HT-29 (cell line): ENCODE measurements at places on chromosomes 11 and 22.

GRCh38 chr22:47396105-47396504 is 633.7 kb downstream of the TBC1D22A start:
- no peak for DNase-seq

DNA sequence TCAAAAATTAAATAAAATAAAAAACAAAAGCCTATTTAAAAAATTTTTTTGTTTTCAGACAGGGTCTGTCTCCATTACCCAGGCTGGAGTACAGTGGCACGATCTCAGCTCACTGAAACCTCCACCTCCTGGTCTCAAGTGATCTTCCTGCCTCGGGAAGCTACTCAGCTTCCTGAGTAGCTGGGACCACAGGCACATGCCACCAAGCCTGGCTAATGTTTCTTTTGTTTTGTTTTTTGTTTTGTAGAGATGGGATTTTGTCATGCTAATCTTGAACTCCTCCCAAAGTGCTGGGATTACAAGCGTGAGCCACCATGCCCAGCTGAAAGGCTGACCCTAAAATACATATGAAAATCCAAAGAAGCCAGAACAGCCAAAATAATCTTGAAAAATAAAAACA is 20.4 kb upstream of the L3MBTL2 start:
- no peak for DNase-seq

DNA sequence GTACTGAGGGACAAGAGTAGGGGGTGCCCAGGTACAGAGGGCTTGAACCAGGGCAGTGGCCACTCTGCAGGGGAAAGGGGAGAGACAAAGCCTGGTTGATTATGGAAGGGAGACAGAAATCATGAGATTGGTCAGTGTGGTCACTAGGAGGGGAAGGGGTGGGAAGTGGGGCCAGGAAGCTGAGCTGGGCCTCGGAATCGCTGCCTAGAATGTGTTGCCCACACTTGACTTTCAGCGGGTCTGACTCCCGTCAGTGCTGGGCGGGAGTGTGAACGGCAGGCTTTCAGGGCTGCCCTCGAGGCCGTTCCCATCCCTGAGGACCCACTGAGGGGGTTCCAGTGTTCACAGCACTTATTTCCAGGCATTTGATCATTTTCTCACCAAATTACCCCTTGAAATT is 5.9 kb downstream of the DAGLA start:
- DNase-seq = no peak

GRCh38 chr22:17441326-17441725 is 72.1 kb downstream of the CECR2 start:
- DNase-seq = no peak

GRCh38 chr22:23215294-23216241 is 35.3 kb downstream of the BCR start:
- DNase-seq = no peak

DNA sequence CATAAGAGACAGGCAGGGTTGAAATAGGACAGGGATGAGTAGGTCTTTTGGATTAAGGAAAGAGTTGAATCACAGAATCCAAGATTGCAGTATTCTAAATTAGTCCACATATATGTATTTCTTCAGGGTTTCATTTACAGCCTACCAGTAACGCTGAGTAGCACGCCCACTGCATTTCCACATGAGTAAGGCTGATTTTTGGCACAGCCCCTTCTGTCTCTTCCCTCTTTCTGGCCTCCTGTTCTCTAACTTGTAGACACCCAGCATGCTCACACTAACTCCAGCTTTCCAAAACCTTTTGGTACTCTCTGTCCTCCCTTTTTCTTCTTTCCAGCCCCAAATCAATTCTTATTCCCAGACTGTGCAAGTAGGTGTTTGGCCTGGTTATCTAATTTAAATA is 3.7 kb upstream of the SIK2 start:
- no peak for DNase-seq

GRCh38 chr11:90803366-90803765 is 580.5 kb upstream of the CHORDC1 start:
- no peak for DNase-seq

DNA sequence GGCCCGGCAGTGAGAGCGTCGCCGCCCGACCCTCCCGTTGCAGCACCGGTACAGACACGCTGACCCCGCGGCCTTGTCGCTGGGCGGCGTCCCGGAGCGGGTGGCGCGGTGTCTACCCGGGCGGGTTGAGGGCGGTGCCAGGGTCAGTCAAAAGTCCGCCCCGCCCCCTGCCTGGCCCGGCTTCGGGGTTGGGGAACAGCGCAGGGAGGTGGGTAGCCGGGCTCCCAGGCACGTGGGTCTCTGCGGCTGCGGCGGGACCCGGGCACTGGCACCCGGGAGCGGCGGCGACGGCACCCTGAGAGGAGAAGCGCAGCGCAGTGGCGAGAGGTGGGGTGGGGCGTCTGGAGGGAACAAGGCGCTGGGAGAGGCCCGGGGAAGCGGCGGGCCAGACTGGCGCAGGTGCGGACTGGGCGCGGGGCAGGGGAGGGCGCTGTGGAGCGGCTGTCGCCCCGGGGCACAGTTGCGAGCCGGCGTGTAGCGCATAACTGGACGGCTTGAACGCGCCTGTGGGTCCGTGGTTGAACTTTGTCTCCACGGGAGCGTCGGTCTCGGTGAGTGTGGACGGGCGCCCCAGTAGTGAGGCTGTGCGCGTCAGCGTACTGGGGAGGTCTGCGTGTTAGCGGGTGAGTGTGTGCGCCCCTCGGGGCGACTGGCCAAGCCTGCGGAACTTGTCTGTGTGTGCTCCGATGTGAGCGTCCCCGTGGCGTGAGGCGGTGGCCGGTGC is at the start of gene P2RY2:
P2RY2 (plus strand) TSS at position 176 of the 724 bp plus-strand sequence. CDS start 15,879 bp downstream, outside the sequence.
- peak; percentile 93 for DNase-seq

DNA sequence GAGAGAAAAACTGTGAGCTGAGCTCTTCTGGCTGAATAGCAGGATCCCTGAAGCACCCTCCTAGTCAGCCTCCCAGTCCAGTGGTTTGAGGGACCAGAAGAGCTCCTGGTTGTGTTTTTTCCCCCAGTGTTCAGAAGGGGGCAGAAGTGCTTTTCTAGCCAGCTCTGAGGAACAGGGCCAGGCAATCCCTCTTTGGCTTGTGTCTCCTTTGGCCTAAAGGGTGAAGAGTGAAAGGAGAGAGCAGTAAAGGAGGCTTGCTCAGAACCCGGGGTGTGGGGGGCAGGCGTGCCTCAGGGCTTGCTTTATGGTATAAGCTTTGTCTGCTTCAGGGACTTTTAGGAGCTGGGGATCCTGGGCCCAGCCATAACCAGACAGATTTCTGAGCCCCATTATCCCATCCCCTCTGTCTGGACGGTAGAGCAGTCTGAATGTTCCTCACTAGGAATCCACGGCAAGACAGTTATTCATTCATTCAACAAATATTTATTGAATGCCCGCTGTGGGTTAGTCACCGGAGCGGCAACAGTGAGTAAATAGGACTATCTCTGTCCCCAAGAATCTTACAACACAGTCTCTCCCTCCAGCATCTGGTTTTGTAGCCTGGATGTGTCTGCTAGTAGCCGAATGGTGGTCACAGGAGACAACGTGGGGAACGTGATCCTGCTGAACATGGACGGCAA is 14.5 kb downstream of the ACP2 start:
- DNase-seq = peak; percentile 74

DNA sequence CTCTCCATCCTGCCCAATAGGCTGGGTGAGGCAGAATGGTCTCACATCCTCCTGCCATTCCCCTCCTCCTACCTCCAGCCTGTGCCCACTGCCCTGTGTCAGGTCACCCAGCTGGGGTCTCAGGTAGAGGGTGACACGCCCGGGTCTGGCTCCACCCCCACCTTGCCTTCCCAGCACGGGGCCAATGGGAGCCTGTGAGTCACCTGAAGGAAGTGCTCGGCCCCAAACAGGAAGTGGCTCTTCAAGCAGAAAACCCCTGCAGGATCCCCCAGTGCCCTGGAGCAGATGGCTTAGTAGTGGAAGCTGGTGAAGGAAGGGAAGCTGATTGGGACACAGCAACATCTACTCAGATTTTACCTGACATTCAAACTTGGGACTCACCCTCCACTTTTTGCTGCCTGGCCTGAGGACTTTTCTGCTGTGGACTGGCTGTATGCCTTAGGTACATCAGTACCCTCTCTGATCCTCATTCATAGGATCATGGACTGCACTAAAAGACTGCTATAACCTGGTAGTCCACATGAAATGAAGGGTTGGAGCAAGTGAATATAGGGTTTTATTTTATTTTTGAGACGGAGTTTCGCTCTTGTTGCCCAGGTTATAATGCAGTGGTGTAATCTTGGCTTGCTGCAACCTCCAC is 33.4 kb downstream of the GDPD5 start:
- no peak for DNase-seq

DNA sequence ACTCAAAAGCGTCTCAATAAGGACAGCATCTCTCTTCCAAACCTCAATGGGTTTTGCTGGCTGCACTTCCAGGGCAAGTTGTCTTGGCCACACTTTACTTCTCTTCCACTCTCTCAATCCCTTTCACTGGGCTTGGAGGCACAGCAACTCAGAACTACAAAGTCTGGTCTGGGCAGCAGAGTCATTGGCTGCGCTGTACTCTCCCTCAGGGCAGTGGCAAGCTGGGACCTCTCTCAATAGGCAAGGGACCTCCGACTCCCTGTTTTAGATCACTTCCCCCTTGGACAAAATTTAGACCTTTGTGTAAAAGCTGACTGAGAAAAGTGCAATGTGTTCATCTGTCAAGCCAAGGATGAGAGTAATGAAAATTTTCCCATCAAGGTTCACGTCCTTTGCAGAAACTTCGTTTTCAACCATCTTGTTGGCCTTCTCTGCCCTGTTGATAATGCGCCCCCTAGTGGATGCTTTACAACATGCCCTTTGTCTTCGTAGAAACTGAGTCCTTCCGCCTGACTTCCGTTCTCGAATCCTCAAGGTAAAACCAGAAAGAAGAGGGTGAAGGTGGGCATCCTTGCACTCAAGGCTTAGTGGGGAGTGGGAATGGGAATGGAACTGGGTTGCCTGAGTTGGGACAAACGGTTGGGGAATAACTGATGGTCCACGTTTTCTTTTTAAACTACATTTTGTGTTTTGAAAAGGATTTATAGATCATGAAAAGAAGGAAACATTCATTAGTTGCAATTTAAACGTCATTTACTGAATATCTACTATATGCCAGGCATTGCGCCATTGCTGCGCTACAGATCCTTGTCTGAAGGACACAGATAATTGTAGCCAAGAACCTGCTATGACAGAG is 99.1 kb downstream of the CD44 start:
- DNase-seq = peak; percentile 57

- peak; percentile 49 for DNase-seq
Measured at GRCh38 chr11:128507936-128508335, 79.4 kb downstream of the ETS1 start.

DNA sequence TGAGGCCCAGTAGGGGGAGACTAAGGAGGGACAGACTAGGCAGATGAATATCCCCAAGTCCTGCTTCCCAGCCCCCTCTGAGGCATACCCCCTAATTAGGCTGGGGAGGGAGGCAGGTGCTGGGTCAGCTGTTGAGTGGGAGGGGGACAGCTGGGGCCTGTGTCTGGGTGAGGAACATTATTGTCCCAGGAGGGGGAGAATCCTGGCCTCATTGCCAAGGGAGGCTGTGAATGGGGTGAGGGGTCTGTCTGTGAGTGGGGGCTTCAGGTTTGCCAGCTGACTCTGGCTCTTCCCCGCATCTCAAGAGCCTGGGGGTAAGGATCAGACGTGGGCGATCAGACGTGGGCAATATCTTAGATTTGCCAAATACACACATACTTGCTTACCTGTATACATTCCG is 2.1 kb downstream of the INPPL1 start:
- DNase-seq = no peak

- no peak for DNase-seq
Measured at GRCh38 chr11:5643585-5643984, 18.8 kb downstream of the TRIM34 start.

- no peak for DNase-seq
Measured at GRCh38 chr22:42974223-42974622, 40.7 kb downstream of the PACSIN2 start.

DNA sequence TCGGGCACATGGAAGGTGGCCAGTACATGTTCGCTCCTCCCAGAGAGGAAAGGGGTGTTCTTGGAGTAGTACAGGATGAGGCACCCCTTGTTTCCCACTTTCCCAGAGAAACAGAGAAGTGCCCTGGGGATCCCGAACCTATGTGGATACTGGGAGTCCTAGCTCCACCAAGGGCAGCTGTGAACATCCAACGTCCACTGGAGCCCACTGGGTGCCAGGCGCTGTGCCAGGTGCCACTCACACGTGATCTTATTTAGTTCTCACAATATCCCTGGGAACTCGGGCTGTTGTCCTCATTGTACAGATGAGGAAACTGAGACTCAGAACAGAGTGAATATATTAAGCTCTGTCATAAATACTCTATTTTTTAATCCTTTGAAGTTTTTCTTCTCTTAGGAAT is 12.0 kb downstream of the SLCO2B1 start:
- no peak for DNase-seq

DNA sequence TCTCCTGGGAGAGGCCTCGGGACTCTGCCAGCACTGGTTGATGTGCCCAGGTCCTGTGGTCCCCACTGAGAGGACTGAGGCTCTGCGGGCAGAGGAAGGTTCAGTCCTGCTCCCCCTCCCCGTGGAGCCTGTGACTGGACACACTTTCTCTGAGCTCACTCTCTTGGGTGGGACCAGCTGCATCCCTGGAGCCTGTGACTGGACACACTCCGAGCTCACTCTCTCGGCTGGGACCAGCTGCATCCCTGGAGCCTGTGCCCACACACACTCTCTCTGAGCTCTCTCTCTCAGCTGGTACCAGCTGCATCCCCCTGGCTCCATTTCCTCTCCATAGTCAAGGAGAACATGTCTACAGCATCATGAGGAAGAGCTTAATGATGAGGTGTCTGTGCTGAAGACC is 39.5 kb downstream of the TOLLIP start:
- DNase-seq = no peak

GRCh38 chr11:23585416-23586104 is 725.3 kb upstream of the CCDC179 start:
- DNase-seq = no peak

DNA sequence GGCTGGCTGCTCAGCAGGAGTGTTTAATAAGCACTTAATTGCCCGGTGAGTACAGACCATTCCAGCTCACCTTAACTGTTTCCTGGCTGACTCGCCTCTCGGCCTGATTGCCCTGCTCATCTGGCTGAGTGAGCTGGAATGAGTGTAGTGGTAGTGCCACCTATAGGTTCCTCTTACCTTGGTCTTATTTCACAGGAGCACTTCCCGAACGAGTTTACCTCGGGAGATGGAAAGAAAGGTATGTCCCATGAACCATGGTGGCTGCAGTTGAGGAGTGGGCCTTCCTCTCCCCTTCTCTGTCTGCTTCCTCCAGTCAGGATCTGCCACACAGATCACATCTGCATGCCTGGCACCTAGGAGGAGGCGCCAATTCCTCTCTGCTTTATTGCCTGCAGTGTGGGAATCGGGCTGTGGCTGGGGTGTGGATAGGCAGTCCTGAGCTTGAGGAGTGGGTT is 26.7 kb downstream of the UPB1 start:
- DNase-seq = peak; percentile 80

GRCh38 chr11:45262900-45263299 is 23.2 kb downstream of the SYT13 start:
- DNase-seq = no peak

DNA sequence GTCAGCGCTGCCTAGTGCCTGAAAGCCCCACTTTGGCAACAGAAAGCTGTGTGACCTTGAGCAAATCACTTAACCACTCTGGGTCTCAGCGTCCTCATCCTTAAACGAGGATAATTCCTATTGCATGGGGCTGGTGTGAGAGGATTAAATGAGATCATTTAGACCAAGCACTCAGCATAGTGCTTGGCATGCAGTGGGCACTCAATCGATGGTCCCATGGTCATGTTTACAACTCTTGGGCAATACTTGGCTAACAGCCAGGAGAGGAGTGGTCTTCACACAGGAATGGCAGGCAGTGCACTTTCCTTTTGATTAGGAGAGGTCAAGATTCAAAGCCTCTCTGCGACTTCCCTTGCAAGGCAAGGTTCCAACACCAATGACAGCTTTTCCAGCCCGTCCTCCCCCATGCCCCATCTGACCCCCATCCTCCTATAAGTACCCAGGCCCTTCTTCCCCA is 14.1 kb downstream of the TNKS1BP1 start:
- peak; percentile 20 for DNase-seq
